ENCODE measurements at places on chromosomes 6 and 20. TPM values are rescaled to one million over a fixed set of nuclear protein-coding genes. Genes with fewer than 3 reads are reported as not detected.
A peak's percentile ranks its signal among the peaks of the same experiment; 100 is the strongest.

Gene LY86
- total RNA-seq = 9.5 TPM

Gene CPNE1
- total RNA-seq = 91.9 TPM

Gene C6orf15
- total RNA-seq = not detected

- H3K27me3 ChIP-seq = no peaks in the 10 kb centered on the region
- H3K4me3 ChIP-seq = no peak overlapping the region
- DNase-seq = no peak
- no peak overlapping the region for H3K27ac ChIP-seq
- H3K36me3 ChIP-seq = peaks cover 21% of the 10 kb centered on the region
- H3K4me1 ChIP-seq = no peaks in the 10 kb centered on the region
These were observed 14.1 kb downstream of the C20orf173 start for GRCh38 chr20:35515341-35515740.

Gene SPATA25
- 2.1 TPM for total RNA-seq

Gene KLHDC3
- 56.4 TPM for total RNA-seq

Gene KHDC1L
- total RNA-seq = not detected

- H3K4me3 ChIP-seq = no peak overlapping the region
- no peak for DNase-seq
- H3K36me3 ChIP-seq = no peaks in the 10 kb centered on the region
These were observed 45.8 kb upstream of the CEP162 start for GRCh38 chr6:84273048-84273809.

DNA sequence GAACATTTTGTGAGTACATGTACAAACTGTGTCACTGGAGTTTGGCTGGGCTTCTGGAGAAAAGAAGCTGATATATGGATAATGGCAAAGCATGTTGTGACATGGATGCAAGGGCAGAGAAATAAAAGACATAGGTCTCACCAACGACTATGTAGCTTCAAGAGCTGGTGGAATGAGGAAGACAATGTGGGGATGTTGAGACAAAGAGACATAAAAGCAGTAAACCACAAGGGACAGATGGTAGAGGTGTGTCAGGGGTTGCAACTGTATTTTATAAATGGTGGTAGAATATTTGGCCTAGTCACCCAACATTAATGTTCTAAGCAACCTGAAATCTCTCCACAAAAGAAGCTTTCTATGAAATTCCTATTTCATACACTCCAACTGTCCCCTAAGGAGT lies 199.0 kb downstream of the KCNQ5 start:
- no peak for DNase-seq
- no peaks in the 10 kb centered on the region for H3K4me1 ChIP-seq
- H3K27me3 ChIP-seq = no peaks in the 10 kb centered on the region
- H3K4me3 ChIP-seq = no peak overlapping the region
- no peak overlapping the region for H3K27ac ChIP-seq
- H3K36me3 ChIP-seq = no peaks in the 10 kb centered on the region

Gene ZC2HC1B
- total RNA-seq = not detected

Gene HIVEP1
- total RNA-seq = 27.0 TPM

DNA sequence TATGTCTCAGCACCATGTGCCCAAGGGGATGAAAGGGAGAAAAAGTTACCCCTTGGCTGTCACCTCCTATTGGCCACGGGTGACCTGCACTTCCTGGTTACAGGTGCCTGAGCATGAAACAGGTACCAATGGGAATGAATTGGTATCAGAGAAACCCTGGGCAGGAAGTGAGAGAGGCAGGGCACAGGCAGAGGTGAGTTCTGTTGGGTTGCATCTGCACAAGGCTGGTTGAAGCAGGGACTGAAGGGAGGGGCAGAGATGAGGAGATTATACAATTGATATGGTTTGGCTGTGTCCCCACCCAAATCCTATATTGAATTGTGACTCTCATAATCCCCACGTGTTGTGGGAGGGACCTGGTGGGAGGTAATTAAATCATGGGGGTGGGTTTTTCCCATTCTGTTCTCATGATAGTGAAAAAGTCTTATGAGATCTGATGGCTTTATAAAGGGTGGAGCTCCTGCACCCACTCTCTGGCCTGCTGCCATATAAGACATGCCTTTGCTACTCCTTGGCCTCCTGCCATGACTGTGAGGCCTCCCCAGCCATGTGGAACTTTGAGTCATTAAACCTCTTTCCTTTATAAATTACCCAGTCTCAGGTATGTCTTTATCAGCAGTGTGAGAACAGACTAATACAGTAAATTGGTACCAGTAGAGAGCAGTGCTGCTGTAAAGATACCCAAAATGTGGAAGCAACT lies 291.8 kb downstream of the LRFN2 start:
- DNase-seq = no peak
- H3K27ac ChIP-seq = no peak overlapping the region
- H3K4me3 ChIP-seq = no peak overlapping the region
- H3K4me1 ChIP-seq = no peaks in the 10 kb centered on the region
- no peaks in the 10 kb centered on the region for H3K36me3 ChIP-seq

- H3K27me3 ChIP-seq = no peaks in the 10 kb centered on the region
- H3K4me1 ChIP-seq = no peaks in the 10 kb centered on the region
- H3K36me3 ChIP-seq = no peaks in the 10 kb centered on the region
- DNase-seq = no peak
- no peak overlapping the region for H3K27ac ChIP-seq
These were observed 802 bp downstream of the HDGFL1 start for GRCh38 chr6:22570185-22570551.

GRCh38 chr20:59032713-59033059 lies 551 bp upstream of the ATP5F1E start:
- H3K27ac ChIP-seq = peak overlapping the region; percentile 89
- no peaks in the 10 kb centered on the region for H3K27me3 ChIP-seq
- H3K36me3 ChIP-seq = peaks cover 25% of the 10 kb centered on the region

DNA sequence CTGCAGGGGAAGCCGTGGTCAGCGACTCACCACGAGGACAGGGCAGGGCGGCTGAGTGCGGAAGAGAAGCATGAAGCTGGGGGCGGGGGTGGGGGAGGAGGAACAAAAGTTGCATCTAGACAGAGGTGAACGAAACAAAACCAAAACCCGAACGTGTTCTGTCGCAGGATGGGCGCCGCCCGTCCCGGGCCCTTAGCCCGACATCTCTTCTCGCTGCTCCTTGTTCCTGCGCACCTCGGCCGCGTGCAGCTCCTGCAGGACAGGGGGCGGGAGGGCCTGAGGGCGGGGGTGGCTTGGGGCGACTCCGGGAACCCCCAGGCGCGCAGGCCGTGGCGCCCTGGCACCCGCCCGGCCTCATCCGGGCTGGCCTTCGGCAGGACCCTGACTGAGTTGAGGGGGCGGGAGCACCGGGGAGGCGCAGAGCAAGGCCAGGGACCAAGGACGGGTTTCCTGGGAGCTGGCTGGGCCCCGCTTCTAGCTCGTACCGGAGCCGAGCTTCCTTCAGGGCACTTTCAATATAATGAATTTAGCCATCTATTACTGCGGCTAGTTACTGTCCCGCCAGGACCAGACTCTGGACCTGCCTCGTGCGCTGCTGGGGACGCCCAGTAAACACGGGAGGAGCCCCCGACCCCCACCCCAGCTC lies 12.0 kb downstream of the STMN3 start:
- H3K27me3 ChIP-seq = no peaks in the 10 kb centered on the region
- DNase-seq = no peak
- H3K27ac ChIP-seq = peak overlapping the region; percentile 97

Gene HSPA12B
- total RNA-seq = 23.0 TPM

- peaks cover 9% of the 10 kb centered on the region for H3K4me1 ChIP-seq
- DNase-seq = no peak
- H3K27ac ChIP-seq = no peak overlapping the region
- no peak overlapping the region for H3K4me3 ChIP-seq
- no peaks in the 10 kb centered on the region for H3K36me3 ChIP-seq
- no peaks in the 10 kb centered on the region for H3K27me3 ChIP-seq
These were observed 205.4 kb downstream of the ZFAND3 start for GRCh38 chr6:38024908-38025307.

GRCh38 chr6:97440590-97441176 lies 157.7 kb upstream of the MMS22L start:
- no peaks in the 10 kb centered on the region for H3K36me3 ChIP-seq
- no peaks in the 10 kb centered on the region for H3K27me3 ChIP-seq
- H3K4me3 ChIP-seq = no peak overlapping the region
- peak; percentile 24 for DNase-seq

Gene HCRTR2
- total RNA-seq = not detected

DNA sequence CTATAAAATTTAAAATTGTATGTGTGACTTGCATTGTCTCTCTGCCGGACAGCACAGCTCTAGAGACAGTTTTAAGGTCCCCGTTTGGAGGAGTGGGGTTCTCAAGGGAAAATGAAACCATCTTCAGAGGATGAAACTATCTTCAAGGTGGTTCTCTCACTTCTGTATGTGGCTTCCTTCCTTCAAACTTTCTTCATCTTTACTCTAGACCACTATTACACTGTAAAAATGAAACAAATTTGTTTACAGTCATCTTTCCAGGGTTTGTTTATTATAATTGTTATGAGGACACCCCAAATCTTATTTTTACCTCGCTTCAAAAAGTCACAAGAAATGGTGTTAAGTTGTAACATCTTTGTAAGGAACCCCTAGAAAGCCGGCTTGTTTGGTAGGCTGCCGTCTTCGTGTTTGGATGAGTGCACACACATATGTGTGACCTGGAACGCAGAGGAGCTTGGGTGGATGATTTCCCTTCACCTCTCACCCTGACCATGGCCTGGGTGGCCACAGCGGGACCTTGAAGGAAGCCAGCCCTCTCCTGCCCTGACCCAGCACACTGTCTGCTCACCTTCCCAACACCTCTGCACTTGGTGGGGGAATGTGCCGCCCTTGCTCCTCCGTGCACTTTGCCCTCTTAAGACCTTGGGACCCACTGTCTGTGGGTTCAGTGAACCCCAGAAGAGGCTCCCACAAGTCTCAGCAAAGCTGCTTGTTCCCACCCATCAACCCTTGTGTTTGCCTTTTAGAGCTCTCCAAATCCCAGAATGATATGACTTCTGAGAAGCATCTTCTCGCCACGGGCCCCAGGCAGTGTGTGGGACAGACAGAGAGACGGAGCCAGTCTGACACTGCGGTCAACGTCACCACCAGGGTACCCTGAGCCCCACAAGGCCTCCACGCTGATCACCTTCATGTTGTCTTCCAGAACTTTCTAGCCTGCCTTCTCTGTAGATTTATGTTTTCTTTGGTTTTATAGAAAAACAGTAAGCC lies 67.8 kb downstream of the SYTL3 start:
- H3K4me3 ChIP-seq = no peak overlapping the region
- peaks cover 7% of the 10 kb centered on the region for H3K4me1 ChIP-seq
- H3K27ac ChIP-seq = no peak overlapping the region
- no peak for DNase-seq
- H3K36me3 ChIP-seq = no peaks in the 10 kb centered on the region

Gene SLC44A4
- total RNA-seq = 66.4 TPM

DNA sequence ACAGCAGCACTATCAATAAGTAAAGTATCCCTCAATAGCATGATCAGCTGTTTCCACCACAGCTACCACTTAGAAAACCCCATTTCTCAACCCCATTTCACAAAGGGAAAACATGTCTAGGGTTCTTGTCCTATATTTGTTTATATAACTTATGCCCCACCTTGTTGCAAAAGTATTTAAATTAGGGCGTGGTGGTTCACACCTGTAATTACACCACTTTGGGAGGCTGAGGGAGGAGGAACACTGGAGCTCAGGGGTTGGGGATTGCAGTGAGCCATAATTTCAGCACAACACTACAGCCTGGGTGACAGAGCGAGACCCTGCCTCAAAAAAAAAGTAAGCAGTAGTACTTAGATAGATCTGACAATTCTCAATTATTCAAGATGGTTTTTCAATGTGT lies 3.7 kb downstream of the MRPL14 start:
- peaks cover 18% of the 10 kb centered on the region for H3K4me1 ChIP-seq
- H3K36me3 ChIP-seq = no peaks in the 10 kb centered on the region
- H3K4me3 ChIP-seq = no peak overlapping the region
- H3K27ac ChIP-seq = no peak overlapping the region
- no peaks in the 10 kb centered on the region for H3K27me3 ChIP-seq

DNA sequence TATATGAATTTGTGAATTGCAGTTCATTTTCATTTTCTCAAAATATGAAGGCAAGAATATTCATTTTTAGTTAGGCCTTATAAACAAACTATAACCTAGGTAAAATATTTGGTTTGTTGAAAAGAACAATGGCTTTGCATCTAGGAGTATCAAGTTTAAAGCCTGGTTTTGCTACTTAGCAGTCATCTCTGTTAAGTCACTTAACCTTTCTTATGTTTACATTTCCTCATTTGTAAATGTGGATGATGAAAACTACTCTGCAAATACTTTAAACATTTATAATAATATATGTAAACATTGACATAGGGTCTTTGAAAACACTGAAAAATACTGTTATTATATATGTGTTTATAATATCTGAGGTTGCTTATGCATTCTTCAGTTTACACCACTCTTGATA lies 135.5 kb downstream of the CENPW start:
- no peaks in the 10 kb centered on the region for H3K4me1 ChIP-seq
- H3K36me3 ChIP-seq = no peaks in the 10 kb centered on the region
- no peaks in the 10 kb centered on the region for H3K27me3 ChIP-seq
- DNase-seq = no peak
- H3K27ac ChIP-seq = no peak overlapping the region
- H3K4me3 ChIP-seq = no peak overlapping the region

GRCh38 chr6:70072540-70073179 lies 206.3 kb downstream of the COL19A1 start:
- no peak overlapping the region for H3K27ac ChIP-seq
- H3K36me3 ChIP-seq = no peaks in the 10 kb centered on the region
- DNase-seq = no peak
- H3K27me3 ChIP-seq = no peaks in the 10 kb centered on the region
- no peak overlapping the region for H3K4me3 ChIP-seq

Gene TFAP2A
- 0.14 TPM for total RNA-seq

GRCh38 chr6:29967379-29968010 lies 25.2 kb downstream of the HLA-A start:
- H3K27me3 ChIP-seq = no peaks in the 10 kb centered on the region
- no peak overlapping the region for H3K4me3 ChIP-seq
- H3K4me1 ChIP-seq = peaks cover 21% of the 10 kb centered on the region

Gene MAFB
- total RNA-seq = 17.5 TPM

DNA sequence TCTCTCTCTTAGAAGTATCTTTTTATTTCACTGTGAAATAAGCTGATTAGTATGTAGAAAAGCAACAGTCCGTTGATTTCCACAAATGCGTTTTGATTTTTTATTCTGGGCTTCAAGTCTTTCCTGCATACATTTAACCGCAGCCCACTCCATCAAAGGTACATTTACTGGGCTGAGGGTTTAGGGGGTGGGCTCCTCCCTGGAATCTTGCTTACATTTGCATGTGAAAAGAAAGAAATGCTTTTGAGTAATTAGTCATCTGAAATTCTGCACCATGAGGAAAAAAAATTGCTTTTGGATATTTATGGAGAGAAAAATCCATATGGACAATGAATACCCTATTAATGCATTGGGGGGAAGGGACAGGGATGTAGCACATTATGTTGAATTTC lies 178.3 kb upstream of the MCHR2 start:
- H3K27ac ChIP-seq = no peak overlapping the region
- peaks cover 8% of the 10 kb centered on the region for H3K4me1 ChIP-seq
- H3K4me3 ChIP-seq = no peak overlapping the region
- no peaks in the 10 kb centered on the region for H3K27me3 ChIP-seq
- no peak for DNase-seq
- H3K36me3 ChIP-seq = no peaks in the 10 kb centered on the region

GRCh38 chr20:46995561-46996142 lies 101.0 kb downstream of the EYA2 start:
- H3K36me3 ChIP-seq = no peaks in the 10 kb centered on the region
- H3K4me1 ChIP-seq = no peaks in the 10 kb centered on the region
- DNase-seq = no peak
- H3K27ac ChIP-seq = no peak overlapping the region

Gene KIF13A
- 97.4 TPM for total RNA-seq

All from lung (tissue), 17 donors.